Mesenteric fat pad (tissue), 1 donor: ENCODE measurements at places on chromosomes 6 and 20. TPM values are rescaled to one million over a fixed set of nuclear protein-coding genes. Genes with fewer than 3 reads are reported as not detected.

Gene SOBP
- 11.0 TPM for total RNA-seq

Gene AVP
- total RNA-seq = 0.96 TPM

Gene KIAA1755
- total RNA-seq = 5.6 TPM

DNA sequence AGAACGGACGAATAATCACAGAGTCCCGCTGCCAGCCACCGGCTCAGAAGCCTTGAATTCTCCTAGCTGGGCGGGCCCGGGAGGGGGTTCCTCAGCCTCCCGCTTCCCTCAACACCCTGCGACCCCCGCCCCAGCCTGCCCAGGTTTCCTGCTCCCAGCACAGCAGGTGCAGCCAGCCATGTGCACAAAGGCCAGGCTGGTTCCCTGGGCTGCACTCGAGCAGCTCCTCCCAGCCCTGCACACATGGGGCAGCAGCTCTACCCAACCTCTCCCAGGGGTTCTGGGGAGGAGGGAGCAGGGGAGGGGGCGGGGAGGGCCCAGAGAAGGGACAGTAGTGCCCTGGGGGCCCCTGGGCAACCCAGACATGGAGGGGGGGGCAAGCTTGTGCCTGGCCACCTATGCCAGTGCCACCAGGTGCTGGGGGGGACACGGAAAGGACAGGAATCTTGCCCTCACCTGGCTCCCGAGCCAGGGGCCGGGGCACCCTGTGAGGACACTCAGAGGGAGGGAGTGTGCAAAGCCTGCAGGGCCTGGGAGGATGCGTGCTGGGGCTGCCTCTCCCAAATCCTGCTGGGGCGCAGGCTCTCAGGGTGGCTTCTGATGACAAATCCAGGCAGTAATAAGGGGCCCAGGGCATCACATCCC lies 1.2 kb upstream of the NTSR1 start:
- DNase-seq = no peak

GRCh38 chr6:56819604-56820003 lies 135.3 kb upstream of the BEND6 start:
- no peak for DNase-seq

DNA sequence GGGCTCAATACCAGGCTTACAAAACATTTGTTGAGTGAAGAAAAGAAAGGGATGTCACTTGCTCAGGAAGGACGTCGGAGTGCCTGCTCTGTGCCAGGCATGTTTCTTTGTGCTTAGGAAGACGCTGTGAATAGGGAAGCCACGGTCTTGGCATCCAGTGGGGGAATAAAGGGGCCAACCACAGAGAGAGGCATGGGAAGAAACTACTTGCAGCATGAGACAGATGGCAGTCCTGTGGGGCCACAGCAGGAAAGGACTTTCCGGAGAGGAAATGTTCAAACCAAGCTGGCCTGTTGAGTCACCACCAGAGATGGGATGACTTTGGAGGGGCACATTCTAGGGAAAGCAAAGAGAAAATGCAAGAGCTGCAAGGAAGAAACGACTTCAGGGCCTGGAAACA lies 173.2 kb downstream of the CDH26 start:
- DNase-seq = no peak

Gene SALL4
- 0.16 TPM for total RNA-seq

- no peak for DNase-seq
These were observed 61.2 kb upstream of the HBS1L start for GRCh38 chr6:135115834-135116233.

GRCh38 chr20:51529081-51529681 lies 13.3 kb downstream of the NFATC2 start:
- no peak for DNase-seq

GRCh38 chr20:62739067-62739466 lies 30.4 kb downstream of the NTSR1 start:
- no peak for DNase-seq

DNA sequence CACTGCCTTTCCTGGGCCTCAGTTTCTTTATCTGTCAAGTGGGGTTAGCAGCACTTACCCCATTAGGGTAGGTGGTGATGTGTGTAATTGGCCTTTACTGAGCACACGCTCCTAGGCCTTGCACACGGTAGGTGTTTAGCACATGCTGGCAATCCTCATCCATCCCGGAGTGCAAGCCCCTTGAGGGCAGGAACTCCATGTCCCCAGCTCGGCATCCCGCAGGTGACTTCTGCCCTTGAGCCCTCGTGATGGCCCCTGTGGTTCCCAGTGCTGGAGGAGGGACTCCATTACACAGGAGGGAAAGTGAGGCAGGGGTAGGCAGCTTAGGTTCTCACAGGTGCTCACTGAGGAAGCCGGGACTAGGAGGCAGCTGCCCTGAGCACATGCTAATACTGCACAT lies 40.0 kb downstream of the MYH7B start:
- no peak for DNase-seq

Gene IL20RA
- 0.93 TPM for total RNA-seq

GRCh38 chr6:151044465-151045441 lies 179.3 kb downstream of the MTHFD1L start:
- no peak for DNase-seq

- no peak for DNase-seq
These were observed 12.1 kb downstream of the DDRGK1 start for GRCh38 chr20:3192226-3193015.

DNA sequence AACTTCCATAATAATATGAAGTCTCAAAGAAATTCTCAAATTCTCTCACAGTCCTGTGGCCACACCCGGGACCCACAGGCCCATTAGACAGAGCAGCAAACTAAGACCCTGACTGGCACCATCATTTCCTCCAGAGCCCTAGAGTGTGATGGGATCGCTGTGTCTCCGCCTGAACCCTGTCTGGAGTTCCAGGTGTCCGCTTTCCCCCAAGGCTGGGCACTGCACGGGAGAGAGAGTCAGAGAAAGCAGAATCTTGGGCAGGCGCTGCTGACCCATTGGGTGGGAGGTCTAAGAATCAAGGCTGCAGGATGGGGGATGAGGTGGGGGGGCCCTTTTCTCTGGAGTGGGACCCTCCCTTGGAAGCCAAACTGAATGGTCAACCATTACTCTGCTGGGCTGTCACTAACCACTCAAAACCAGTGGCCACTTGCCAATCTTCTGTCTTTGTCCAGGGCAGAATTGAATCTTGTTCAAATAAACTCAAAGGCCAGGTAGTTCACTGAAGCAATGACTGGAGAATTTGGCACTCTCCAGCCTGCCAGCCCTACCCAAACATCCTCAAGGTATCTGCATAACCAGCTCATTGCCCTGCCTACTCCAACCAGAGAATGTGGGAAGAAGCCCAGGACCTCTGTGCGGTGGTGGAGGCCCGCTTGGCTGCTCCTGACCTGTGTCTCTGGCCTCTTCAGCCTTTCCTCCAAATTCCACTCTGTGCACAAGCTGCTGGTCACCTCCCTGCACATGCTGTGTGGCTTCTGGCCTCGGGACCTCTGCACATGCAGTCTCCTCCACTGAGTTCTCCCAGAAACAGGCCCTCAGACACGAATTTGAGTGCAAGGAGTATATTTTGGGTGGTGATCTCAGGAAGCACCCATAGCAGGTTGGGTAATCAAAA lies 141.1 kb downstream of the CEBPB start:
- DNase-seq = no peak

- no peak for DNase-seq
These were observed 36.5 kb downstream of the CDH26 start for GRCh38 chr20:59994697-59995122.

Gene TUBB1
- total RNA-seq = 0.51 TPM

Gene GABRR1
- total RNA-seq = not detected

- no peak for DNase-seq
These were observed 6.4 kb upstream of the STX11 start for GRCh38 chr6:144143878-144144277.

DNA sequence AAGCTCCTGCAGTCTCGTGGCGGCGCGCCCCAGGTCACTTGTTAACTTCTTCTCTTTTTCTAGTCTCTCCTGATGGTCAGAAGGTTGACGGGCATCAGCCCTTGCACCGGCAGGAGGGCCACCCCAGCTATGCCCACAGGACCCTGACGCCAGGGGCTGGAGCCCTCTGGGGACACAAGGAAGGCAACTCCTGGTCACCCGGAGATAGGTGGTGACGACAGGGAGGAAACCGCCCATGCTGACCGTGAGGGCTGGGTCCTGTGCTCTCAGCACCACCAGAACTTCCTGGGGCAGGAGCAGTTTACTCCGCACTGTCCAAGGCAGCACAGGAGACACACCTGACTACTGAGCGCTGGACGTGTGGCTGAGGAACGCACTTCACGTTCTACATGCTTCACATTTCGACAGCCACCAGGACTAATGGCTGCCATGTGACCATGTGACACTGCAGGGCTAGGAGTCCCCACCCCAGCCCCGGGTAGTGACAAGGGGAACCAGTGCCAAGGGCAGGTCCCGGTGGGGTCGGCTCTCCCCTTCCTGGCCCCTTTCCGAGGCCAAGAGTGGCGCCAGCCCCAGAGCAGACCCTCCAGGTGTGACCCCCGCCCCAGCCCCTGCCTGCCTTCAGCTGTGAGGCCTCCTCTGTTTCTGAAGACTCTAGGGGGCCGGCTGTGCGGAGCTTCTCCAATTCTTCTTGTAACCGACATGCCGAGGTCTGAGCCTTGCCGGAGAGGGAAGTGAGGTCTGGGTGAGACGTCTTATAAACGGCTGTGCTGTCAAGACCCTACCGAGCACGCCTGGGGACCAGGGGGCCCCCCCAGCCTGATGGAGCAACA lies 45.2 kb downstream of the DSTN start:
- peak; percentile 85 for DNase-seq

DNA sequence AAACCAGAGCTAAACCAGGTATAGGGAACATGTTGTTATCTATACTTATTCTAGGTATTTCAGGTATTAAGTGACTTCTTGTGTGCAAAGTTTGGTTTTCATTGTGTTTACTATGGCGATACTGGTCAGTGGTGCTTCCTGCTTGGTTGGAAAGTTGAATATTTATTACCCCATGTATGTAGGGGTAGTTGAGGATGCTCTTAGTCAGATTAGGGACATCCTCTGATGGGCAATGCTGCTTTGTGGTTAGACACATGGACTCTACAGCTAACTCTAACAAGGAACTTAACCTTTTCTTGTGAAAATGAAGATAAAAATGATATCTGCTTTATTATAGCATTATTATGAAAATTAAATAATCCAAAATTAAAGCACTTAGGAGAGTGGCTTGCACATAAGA lies 44.1 kb upstream of the ENPP1 start:
- DNase-seq = no peak

DNA sequence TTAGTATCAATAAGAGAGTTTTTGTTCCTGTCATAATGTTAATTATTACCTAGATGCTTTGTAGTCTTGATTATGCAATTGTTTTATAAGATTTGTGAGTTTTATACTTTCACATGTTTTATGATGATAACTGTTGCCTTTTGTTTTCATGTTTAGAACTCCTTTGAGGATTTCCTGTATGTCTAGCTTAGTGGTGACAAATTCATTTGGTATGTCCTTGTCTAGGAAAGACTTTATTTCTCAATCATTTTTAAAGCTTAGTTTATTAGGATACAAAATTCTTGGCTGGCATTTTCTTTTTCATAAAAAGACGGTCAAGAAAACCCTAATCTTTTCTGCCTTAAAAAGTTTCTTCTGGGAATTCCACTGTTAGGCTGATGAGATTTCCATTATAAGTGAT lies 849.9 kb upstream of the EYS start:
- DNase-seq = no peak

DNA sequence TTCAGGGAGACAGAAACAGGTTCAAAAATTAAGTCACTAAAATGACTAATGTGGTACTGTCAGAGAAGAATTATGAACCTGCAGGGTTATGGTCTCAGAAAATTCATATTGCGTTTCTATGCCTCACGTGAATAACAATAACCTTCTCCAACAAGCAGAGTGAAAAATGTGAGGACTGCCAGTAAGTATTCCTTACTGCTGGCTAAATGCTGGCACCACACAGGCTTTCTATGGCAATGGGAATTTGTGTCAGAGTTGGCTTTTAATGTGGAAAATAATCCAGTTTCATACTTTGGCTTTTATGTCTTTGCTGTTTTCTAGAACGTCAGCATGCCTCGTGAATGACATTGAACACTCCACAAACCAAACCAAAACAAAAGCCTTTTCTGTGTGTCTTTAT lies 656.0 kb downstream of the KIF16B start:
- DNase-seq = no peak

Gene VTA1
- 33.4 TPM for total RNA-seq

Gene SLC52A3
- total RNA-seq = 2.2 TPM

Gene ALDH5A1
- total RNA-seq = 11.5 TPM

Gene DPPA5
- not detected for total RNA-seq

- DNase-seq = no peak
These were observed 43.2 kb downstream of the NCOA3 start for GRCh38 chr20:47544852-47545251.

DNA sequence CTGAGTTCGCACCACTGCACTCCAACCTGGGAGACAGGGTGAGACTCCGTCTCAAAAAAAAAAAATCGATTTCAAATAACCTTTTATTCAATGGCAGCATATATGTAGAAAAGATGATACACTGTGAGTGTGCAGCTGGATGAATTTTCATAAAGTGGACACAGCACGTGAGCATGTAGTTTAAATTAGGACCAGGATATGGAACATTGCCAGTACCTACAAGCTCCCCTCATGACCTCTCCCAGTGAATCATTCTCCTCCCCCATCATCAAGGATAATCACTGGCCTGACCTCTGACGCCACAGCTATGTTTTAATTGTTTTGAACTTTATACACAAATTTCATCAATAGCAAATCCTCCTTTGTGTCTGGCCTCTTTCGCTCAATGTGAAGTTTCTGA lies 53.8 kb upstream of the HDAC2 start:
- DNase-seq = no peak
